ENCODE measurements at places on chromosomes 3 and 15. TPM values are rescaled to one million over a fixed set of nuclear protein-coding genes. Genes with fewer than 3 reads are reported as not detected.

The NMNAT3 gene
- 0.86 TPM for total RNA-seq

The NEO1 gene
- 0.56 TPM for total RNA-seq

The GLDN gene
- not detected for total RNA-seq

The GCNT3 gene
- total RNA-seq: 0.14 TPM

The GASK1A gene
- total RNA-seq: under 0.01 TPM

The SLC51B gene
- not detected for total RNA-seq
